Osteocyte (in vitro differentiated cells): ENCODE measurements at places on chromosomes 3 and 15. TPM values are rescaled to one million over a fixed set of nuclear protein-coding genes. Genes with fewer than 3 reads are reported as not detected.
A peak's percentile ranks its signal among the peaks of the same experiment; 100 is the strongest.

The C3orf80 gene
- total RNA-seq, result not detected in 2 replicates

DNA sequence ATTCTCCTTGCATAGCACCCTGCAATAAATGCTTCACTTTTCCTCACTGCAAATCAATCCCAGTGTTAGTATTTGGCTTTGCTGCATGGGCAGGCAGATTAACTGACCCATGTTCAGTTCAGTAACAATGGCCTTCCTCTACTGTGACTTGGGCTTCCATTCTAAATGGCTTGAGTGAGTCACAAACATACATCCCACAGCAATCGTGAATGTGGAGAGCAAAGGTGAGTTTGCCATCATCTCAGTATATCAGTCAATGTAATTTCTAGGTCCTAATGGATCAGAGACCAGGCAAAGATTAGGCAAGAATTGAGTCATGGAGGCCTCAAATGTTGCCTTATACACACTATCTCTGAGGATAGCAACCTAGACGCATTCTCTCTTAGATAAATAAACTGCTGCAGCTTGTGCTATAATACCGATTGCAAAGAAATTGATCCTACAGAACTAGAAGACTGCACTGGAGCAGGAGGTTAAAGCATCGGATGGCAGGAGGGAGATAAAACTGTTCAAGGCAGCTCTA lies 8.3 kb upstream of the ATP8B4 start:
- no peak overlapping the region for H3K27ac ChIP-seq
- no peaks in the 10 kb centered on the region for H3K36me3 ChIP-seq
- peaks cover 4% of the 10 kb centered on the region for H3K27me3 ChIP-seq
- no peaks in the 10 kb centered on the region for H3K4me1 ChIP-seq
- no peak for DNase-seq
- H3K4me3 ChIP-seq, result no peak overlapping the region

The ARNT2 gene
- total RNA-seq, result 68.1 and 72.4 TPM in 2 replicates

DNA sequence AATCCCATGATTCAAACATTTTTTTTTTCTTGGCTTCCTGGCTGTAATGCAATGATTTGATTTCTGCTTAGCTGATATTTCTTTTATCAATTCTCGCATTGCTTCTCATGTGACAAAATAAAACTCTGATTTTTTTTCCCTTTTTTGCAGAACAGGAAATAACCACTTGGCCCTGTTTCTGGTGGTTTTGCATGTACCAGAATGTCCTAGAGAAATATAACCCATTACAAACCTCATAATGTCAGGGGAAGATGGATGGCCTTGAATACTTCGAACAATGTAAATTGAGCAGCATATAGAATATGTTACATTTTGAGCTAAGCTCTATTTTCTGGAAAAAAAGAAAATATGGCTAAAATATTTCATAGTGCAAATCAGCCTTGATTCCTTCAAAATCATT lies 275.6 kb downstream of the RAP2B start:
- no peak overlapping the region for H3K27ac ChIP-seq
- H3K27me3 ChIP-seq, result no peaks in the 10 kb centered on the region
- H3K36me3 ChIP-seq, result no peaks in the 10 kb centered on the region
- no peaks in the 10 kb centered on the region for H3K4me1 ChIP-seq
- no peak for DNase-seq
- no peak overlapping the region for H3K4me3 ChIP-seq

- peaks cover 35% of the 10 kb centered on the region for H3K27me3 ChIP-seq
- H3K4me1 ChIP-seq, result no peaks in the 10 kb centered on the region
- H3K4me3 ChIP-seq, result no peak overlapping the region
- no peaks in the 10 kb centered on the region for H3K36me3 ChIP-seq
- no peak overlapping the region for H3K27ac ChIP-seq
Observed at GRCh38 chr3:98004721-98005120, 30.4 kb downstream of the GABRR3 start.

The CFAP92 gene
- 0.18 TPM in 1 of 2 replicates, not detected in the other for total RNA-seq

DNA sequence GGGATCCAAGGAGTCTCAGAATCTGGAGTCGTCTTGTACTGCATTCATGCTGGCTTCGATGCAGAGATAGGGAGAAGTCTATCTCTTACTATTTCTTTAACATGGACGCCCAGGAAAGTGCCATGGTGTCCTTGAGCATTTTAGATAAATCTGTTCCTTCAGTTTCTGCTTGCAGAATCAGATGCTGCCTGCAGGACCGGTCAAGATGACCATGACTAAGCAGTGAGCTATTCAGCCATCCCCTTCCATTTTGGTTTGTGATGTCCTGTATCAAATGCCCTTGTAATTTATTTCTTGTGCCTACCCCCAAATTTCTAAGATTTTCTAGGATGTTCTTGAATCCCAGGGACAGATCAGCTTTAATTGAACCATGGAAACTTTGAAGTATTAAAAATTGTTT lies 139.4 kb upstream of the TP63 start:
- H3K36me3 ChIP-seq, result no peaks in the 10 kb centered on the region
- no peak overlapping the region for H3K4me3 ChIP-seq
- H3K27me3 ChIP-seq, result no peaks in the 10 kb centered on the region
- no peak overlapping the region for H3K27ac ChIP-seq
- no peak for DNase-seq
- peaks cover 8% of the 10 kb centered on the region for H3K4me1 ChIP-seq

The DAZL gene
- total RNA-seq, result not detected in 2 replicates

DNA sequence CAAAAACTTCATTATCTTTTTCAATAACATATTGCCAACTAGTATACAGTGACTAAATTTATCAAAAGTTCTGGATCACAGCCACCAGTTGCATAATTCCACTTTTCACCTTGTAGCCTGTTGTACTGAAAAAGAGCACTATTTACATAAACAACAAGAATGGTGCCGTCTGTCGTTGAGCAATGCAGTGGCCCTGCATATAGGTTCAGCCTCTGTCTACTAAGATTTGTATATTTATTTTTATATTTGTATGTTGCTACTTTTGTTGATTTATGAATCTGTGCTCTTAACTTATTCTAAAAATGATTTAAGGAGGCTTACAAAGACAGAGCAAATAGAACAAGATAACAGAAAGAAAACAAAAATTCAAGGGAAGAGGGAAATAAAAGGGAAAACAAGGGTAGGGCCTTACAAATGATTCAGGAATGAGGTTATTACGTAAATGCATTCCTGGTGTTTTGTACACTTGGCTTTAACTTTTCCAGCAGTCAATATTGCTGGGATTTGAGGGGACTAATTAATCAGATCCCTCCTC lies 257.6 kb upstream of the STT3B start:
- H3K36me3 ChIP-seq, result no peaks in the 10 kb centered on the region
- H3K27ac ChIP-seq, result no peak overlapping the region
- DNase-seq, result no peak
- H3K27me3 ChIP-seq, result peaks cover 10% of the 10 kb centered on the region
- H3K4me1 ChIP-seq, result peaks cover 13% of the 10 kb centered on the region

DNA sequence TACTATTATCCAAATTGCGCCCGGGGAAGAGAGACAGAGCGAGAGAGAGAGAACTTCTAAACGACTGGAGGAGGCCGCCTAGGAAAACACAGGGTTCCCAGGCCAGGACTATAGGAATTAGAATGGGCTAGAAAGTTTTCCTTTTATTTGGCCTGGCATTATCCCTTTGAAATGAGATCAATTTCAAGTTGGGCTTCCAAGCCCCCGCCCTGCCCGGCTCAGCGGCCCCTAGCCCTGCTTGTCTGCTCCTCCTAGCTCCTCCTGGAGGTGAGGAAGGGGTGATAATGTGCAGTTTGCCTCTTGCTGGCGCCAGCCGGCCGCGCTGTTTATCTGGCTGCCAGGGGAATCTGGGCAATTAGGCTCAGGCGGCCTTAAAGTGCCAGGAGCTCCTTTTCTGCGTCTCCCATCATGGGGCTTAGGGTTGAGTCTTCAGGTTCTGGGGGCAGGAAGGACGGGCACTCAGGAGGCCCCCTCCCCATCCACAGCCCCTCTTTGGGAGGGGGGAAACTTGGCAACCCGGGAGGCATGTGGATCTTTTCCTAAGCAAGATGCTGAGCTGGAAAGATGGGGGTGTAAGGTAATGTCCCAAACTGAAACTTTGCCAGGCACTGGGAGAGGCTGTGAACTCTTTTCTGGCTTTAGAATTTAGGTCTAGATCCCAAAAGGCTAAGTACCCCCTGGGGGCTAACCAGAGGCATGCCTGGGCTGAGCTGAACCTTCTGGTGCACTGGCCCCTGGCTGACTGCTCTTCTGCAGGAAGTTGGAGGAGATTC lies 5.5 kb downstream of the SMAD6 start:
- peak overlapping the region; percentile 38 for H3K4me3 ChIP-seq
- peaks cover 41% of the 10 kb centered on the region for H3K4me1 ChIP-seq
- DNase-seq, result no peak
- no peaks in the 10 kb centered on the region for H3K27me3 ChIP-seq
- H3K36me3 ChIP-seq, result peaks cover 4% of the 10 kb centered on the region
- peak overlapping the region; percentile 78 for H3K27ac ChIP-seq

DNA sequence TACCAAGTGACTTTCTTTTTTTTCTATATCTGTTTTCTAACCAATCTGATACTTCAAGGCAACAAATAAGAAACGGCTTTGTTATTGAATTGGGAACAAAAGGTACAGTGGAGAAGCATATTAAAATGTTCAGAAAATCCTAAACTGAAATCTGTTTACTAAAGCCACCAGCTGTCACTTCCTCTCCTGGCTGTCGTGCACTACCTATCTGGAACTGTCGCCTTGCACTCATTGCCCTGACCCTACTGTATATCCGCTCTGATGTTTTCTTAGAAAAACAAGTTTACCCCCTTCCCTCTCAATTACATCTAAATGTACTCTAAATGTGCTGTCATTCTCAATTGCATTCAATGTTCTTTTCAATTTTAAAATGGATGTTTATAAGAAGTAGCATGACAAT lies 439.8 kb upstream of the ARRDC4 start:
- no peak for DNase-seq
- H3K4me1 ChIP-seq, result peaks cover 5% of the 10 kb centered on the region
- H3K27me3 ChIP-seq, result no peaks in the 10 kb centered on the region
- H3K4me3 ChIP-seq, result no peak overlapping the region
- H3K36me3 ChIP-seq, result no peaks in the 10 kb centered on the region

DNA sequence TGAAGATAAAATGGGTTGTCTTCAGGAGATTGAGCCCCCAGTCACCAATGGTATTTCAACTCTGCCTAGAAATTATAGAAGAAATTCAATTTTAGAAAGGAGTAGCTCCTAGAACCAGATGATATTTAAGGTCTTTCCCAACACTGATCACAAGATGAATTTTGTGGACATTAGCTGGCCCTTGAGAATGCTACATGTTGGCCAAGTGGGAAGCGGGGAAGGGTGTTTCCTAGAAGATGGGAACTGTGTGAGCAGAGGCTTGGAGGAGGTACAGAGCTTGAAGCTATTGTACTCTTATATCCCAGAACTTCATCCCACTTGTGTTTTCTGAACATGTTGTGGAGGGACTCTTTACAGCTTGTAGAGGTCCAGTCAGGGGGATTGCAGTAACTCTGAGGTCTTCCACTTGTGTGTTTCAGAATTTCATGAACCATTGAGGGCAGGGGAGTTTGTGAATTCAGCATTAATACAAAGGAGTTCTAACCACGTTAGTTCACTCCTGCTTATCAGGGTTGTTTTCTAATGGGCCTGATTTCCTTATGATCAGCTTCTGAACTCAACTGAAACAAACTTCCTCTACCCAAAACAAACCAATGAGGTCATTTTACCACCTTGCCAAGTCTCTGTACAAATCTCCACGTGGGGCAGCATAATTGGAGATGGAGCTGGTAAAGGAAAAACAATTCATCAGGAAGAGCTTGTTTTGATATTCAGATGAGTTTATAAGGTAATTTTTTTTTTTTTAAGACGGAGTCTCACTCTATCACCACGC lies 152.6 kb upstream of the TPM1 start:
- no peaks in the 10 kb centered on the region for H3K36me3 ChIP-seq
- H3K27ac ChIP-seq, result no peak overlapping the region
- peaks cover 55% of the 10 kb centered on the region for H3K4me1 ChIP-seq
- no peak overlapping the region for H3K4me3 ChIP-seq
- DNase-seq, result no peak
- no peaks in the 10 kb centered on the region for H3K27me3 ChIP-seq

The CMTM8 gene
- total RNA-seq, result 4.3 and 5.1 TPM in 2 replicates

The ABHD14A gene
- 12.2 and 14.6 TPM in 2 replicates for total RNA-seq

GRCh38 chr3:195226445-195226844 lies 44.5 kb downstream of the XXYLT1 start:
- no peaks in the 10 kb centered on the region for H3K27me3 ChIP-seq
- peaks cover 2% of the 10 kb centered on the region for H3K36me3 ChIP-seq
- DNase-seq, result no peak
- H3K4me1 ChIP-seq, result peaks cover 48% of the 10 kb centered on the region

- H3K4me3 ChIP-seq, result no peak overlapping the region
- no peaks in the 10 kb centered on the region for H3K36me3 ChIP-seq
- no peak overlapping the region for H3K27ac ChIP-seq
- H3K27me3 ChIP-seq, result no peaks in the 10 kb centered on the region
Observed at GRCh38 chr15:82670699-82671098, 23.5 kb upstream of the CPEB1 start.

The CKMT1B gene
- total RNA-seq, result not detected in 2 replicates

DNA sequence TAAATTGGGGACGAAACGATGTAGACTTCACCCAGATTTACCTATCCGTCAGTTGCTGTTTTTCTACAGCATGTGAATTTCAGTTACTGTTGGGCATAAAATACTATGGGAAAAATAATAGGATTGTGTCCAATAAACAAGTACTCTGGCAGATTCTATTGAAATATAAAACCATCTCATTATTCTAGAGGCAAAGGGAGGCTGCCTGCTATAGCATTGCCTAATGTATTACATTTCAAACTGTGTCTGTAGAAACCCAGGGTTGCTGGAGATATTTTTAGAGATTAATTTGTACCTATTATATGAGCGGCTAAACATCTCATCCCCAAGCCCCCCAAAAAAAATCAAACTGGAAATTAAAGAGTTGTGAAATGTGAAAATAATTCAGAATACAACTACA lies 159.6 kb upstream of the IL12A start:
- H3K27me3 ChIP-seq, result no peaks in the 10 kb centered on the region
- peaks cover 32% of the 10 kb centered on the region for H3K4me1 ChIP-seq
- H3K36me3 ChIP-seq, result no peaks in the 10 kb centered on the region
- DNase-seq, result no peak
- peak overlapping the region; percentile 46 for H3K27ac ChIP-seq

DNA sequence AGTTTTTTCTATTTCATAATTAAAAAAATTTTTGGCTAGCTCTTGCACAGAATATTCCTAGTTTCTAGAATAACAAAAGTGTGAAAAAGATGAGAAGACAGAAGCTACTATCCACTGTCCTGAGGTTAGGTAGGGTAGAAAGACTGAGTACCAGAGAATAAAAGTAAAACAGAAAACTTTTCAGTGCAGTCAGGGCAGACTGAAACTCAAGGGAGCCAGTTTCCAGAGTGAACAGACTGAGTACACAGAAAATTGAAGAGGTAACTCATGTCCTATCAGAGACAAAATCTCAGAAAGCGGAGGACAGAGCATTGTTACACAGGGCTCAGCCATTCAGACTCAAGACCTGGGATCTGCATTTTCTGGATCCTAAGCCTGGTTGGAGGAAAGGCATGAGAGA lies 8.8 kb upstream of the FBXO40 start:
- H3K27ac ChIP-seq, result no peak overlapping the region
- H3K4me1 ChIP-seq, result no peaks in the 10 kb centered on the region
- H3K27me3 ChIP-seq, result peaks cover 23% of the 10 kb centered on the region
- H3K36me3 ChIP-seq, result no peaks in the 10 kb centered on the region
- no peak overlapping the region for H3K4me3 ChIP-seq
- no peak for DNase-seq
